Breast epithelium (tissue), 4 donors: ENCODE measurements at places on chromosomes 1 and 21.

GRCh38 chr1:10257851-10258250 lies 47.5 kb downstream of the KIF1B start:
- no peak for DNase-seq

DNA sequence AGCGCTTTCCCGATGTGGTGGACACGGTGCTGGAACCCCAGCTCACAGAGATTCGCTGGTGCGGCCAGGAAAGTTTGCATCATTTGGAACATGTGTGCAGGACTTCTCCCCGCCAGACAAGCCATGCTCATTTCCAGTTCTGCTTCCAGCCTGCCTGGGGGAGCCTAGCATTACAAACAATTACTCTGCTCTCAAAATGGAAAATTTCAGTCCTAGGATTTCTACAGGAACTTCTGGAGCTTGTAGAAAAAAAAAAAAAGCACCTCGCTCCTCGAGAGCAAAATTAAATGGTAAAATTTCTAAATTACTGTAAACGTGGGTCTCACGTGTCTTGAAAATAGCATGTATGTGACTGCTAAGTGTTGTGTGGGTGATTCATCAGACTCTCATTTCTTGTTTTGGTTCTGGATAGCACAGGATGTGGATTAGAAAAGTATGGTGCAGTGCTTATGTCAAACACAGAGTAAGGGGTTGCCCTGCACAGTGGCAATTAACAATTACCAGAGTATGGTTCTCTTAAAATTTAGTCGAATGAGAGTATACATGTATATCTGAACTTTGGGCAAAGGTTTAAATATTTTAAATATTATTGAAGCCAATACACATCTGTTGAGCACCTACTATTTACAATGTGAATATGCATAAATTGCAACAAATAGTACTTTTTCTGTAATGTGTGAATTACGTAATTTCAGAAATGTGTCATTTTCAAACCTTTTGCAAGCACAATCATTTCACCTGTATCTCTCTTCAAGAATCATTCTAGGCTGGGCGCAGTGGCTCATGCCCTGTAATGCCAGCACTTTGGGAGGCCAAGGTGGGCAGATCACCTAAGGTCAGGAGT lies 61.8 kb upstream of the PTGFRN start:
- DNase-seq = no peak

GRCh38 chr1:62717483-62717882 lies 29.3 kb upstream of the DOCK7 start:
- no peak for DNase-seq

GRCh38 chr1:58779059-58779754 lies 4.6 kb downstream of the JUN start:
- no peak for DNase-seq

DNA sequence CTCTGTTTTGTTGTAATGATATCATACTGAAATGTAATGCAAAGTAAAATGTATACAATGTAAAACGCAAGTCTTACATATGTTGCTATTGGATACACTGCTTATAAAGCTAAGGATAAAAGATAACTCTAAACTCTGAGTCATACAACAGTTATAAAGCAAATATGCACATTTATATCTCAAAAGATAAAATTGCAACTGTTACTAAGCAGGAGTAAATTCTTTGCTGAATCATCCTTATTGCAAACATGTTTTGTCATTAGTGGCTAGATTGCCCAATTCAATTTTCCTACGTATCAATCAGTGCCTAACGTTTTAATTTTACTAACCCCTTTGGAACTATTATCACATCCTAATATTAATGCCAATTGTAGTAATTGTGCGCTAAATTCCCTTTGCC lies 762.9 kb downstream of the LTN1 start:
- no peak for DNase-seq

- no peak for DNase-seq
Measured at GRCh38 chr21:45642122-45642813, 1.3 kb upstream of the PCBP3 start.

- no peak for DNase-seq
Measured at GRCh38 chr1:172180501-172181285, 239.8 kb upstream of the C1orf105 start.

DNA sequence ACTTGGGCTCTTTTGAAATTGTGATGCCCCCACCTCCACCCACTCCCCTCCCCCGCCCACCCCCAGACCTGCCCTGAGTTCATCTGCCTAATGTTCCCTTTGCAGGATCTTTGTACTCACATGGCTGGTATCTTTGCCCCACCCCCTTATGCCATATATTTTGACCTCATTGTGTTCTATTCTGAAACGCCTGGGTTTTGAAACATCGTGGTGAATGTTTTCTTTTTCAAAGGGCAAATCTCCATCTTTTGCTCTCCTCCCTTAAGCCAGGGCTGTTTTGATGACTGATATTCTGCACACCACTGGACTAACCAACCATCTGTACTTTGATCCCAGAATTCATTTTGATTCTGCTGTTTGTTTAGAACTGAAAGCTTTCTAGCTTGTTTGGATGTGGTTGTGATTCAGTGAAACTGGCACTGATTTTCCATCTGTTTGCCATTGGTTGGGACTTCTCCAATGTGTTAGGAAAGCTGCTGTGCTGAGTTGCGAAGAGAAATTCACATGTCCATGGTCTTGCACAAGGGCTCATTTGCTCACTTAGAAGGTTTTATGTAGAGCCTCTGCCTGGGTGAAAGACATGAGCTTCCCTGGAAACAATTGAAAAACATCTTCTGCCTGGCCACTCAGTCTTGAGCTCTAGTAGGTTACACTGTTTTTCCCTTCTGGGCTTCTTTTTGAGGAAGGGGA lies 16.5 kb downstream of the SMAP2 start:
- no peak for DNase-seq

GRCh38 chr1:97996880-97997279 lies 76.0 kb upstream of the DPYD start:
- DNase-seq = no peak
